T-helper 2 cell (primary cell): ENCODE measurements at places on chromosomes 4 and X.

DNA sequence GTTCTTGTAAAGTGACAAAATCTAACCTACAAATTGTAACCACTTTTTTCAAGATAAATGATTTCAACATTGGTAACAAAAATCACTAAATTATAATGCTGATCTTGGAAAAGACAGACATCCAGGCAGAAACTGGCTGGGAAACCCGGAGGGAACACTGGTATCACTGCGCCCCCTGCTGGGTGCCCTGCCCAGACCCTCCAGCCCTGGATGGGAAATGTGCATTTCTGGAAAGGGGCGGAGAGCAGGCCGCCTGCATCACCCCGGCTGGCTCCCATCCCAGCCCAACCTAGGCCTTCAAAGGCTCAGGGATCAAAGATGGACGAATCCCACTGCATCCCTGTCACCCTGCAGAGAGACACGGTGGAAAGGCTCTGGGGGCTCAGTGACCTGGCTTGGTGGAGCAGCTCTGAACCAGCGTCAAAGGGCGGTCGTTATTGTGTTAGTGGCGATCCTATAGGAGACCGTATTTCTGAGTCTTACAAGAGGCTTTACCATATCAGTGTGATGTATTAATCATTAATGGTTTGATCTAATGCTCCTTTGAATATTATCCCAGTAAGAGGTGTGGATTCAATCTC is 37.3 kb downstream of the ACOX3 start:
- no peak for DNase-seq

GRCh38 chr4:37051111-37051510 is 193.4 kb upstream of the NWD2 start:
- DNase-seq: no peak

GRCh38 chr4:149845743-149846142 is 30.1 kb upstream of the IQCM start:
- no peak for DNase-seq

DNA sequence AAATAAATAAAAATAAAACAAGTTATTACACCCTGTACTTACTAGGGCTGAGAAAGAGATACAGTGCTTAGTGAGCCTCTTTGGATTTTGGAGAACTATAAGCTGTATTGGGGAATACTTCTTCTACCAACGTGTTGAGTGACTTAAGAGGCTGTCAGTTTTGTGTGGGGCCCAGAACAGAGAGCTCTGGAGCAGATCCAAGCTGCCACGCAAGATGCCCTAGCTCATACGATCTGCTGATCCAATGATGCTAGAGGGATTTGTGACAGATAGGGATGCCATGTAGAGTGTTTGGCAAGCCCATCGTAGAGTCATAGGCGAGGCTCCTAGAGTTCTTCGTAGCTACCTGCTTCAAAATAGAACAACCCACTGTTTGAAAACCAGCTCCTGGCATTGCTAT is 60.3 kb upstream of the KLF3 start:
- no peak for DNase-seq

DNA sequence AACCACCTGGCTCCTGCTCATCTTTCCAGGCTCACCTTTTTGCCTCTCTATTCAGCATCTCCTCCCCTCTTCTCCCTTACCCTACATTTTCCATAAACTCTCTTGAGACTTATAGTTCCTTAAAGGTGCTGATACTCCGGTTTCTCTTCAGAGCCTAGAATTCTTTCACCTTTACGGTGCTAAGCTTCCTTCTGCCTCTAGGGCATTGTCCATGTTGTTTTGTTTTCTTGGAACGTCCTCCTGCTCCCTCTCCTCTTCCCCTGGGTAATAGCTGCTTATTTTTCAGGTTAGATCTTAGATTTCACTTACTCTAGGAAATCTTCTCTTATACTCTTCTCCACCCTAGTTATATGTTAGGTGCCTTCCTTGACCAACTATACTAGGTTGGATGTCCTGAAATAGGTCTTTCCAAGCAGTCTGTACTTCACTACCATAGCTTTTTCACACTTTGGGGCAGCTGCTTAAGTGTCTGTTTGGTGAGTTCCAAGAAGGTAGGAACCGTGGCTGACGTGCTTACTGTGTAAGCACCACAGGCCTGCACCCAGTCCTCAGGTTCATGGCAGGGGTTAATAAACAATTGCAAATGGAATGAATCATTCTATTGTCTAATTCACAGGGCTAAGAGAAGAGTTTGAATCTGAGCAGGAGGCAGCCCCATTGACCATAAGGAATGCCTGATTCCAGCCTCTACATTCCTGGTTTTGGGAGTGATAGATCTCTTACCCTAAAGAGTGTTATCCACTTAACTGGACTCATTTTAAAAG is 227.5 kb downstream of the MGST2 start:
- DNase-seq: no peak

DNA sequence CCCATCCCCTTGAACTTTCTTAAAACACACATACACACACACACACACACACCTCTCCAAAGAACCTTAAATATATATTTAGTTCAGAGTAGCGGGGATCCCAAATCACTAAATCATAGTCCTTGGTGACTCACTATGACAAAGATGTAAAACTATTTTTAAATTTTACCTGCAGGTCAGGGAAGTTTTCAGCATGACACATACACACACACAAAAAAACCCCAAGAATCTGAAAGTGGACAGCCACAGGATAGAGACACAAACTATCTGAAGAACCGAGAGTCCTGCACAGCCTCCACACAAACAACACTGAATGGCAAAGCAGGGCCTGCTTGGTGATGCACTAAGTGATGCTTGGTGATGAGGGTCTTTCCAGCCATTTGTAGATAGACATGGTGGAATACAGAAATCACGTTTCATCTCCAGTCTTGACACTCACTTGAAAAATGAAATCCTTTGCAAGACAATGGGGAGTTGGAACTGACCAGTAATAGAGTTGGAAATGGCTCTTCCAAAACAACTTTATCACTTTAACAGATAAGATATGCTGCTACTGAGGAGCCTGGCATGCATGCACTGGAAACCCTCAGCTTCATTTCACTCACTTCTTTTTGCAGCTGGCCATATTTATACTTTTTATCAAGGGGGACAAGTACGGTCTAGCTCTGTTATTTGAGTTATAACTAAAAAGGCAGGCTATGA is 307.3 kb downstream of the RAPGEF2 start:
- no peak for DNase-seq

GRCh38 chr4:83724485-83725335 is 188.8 kb downstream of the GPAT3 start:
- DNase-seq: no peak

- DNase-seq: no peak
These were observed 1392.9 kb downstream of the ARAP2 start for GRCh38 chr4:34851411-34851810.

- DNase-seq: no peak
These were observed 19.1 kb downstream of the PIR start for GRCh38 chrX:15474028-15474427.

DNA sequence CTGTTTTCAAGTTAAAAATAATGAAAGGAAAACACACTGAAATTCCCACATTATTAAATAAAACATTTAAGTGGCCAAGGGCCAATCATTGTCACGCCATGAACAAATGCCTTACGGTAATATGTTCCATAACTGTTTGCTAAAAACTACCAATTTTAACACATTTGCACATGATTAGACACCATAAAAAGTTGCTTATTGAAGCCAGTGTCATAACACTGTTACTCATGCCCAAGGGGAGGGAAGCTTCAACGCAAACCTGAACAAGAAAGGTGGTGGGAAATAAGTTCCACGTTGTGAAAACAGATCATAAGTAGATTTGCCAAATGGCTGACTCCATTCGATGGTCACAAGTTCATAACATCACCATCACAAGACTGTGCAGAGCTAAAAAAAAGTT is 739.3 kb upstream of the FAM241A start:
- DNase-seq: no peak

DNA sequence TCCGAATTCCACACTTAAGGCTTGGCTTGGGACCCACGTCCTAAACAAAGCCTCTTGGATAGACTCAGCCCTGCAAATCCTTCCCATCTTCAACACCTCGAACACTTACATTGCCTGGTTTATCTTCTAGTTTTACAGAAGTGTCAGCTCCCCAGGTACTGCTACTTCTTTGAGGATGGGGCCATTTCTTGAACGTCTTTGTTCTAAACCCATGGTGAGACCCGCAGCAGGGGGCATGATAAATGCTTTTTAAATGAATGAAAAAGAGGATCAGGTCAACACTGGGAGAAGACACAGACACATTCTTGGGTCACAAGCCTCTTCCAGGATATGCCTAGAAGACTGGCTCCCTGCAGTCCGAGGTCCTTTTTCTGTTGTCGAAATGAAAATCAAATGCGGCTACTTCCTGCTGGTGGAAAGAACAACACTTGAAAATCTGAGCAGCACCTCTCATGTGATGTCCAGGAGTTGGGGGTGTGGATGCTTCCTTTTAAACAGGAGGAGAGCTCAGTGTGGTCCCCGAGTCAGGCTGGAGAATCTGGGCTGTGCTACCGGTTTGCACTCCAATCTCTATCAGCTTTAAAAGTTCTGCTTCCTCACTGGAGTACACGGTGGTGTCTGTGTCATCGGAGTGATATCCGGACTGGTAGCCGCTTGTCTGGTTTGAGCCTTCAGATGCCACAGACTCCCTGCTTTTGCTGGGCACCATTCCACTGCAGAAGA is 45.8 kb downstream of the KDR start:
- no peak for DNase-seq

- DNase-seq: peak; percentile 69
These were observed 44.9 kb downstream of the ZBTB49 start for GRCh38 chr4:4334798-4335520.

- DNase-seq: no peak
These were observed 480.8 kb upstream of the TECRL start for GRCh38 chr4:64889906-64890610.

- no peak for DNase-seq
These were observed 121.7 kb upstream of the HAND2 start for GRCh38 chr4:173651651-173652282.

DNA sequence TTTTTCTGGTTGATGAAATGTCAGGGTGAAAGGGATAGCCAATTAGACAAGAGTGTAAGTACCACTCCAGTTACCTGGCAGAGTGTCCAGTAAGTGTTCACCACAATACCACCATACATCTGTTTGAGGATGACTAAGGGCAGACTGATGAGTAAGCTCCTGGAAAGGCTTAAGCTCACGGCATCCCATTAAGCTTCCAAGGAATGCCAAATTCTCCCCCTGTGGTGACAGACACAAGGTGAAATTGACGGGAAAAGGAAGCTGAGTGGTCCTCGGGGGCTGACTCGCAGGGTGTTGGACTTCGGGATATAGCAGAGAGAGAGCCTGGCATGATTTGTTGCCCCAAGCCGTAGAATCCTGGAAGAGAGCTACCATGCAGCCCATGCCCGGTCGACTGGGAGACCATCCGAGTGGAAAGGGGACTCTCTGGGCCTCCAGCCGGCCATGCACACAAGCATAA is 7.6 kb upstream of the BST1 start:
- DNase-seq: no peak

- DNase-seq: no peak
These were observed 366.0 kb upstream of the FGF13 start for GRCh38 chrX:139077281-139078250.

GRCh38 chrX:111395149-111395548 is 16.8 kb downstream of the DCX start:
- DNase-seq: no peak

GRCh38 chr4:58074382-58074781 is 964.2 kb upstream of the IGFBP7 start:
- no peak for DNase-seq

DNA sequence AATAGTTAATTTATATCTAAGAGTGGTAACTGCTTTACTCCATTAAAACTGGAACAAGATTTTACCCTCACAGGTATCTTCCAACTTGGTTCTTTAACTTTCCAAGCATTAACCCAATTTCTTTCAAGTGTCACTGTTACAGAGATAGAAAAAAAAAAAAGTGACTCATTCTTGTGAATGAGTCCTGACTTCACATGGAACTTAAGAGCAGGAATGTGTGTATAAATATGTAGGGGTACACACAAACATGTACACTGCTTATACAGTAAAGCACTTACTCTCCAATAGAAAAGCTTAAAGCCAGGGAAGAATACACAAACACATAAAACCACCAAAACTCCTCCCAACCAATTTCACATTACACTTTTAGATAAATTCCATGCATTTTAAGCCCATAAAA is 38.8 kb downstream of the TAPT1 start:
- DNase-seq: no peak

- DNase-seq: peak; percentile 53
These were observed at the start of gene IL9R for GRCh38 chrX:155997436-155997835. Gene IL9R, plus strand, starts transcription at chrX:155997696. Its CDS starts 64 bp downstream, at chrX:155997760.
